ENCODE measurements at places on chromosomes 4 and X.

DNA sequence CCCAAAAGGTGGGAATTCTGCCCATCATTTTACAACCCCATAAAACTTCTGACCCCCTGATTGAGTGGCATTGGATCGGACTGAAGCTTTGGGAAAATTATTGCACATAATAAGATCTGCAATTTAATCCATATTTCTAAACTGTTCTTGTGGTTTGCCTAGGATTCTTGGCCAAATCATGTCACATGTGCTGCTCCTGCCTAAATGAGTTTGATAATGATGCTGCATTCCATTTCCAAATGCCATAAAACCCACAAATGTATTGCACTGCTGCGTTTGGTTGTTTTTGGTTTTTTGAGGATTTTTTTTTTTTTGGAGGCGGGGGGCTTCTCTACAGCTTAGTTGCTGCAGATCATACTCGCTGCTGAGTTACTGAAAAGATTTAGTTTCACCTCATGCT, 153.6 kb downstream of the QDPR start:
- no peak for DNase-seq

GRCh38 chrX:149641432-149641831, 9.8 kb upstream of the TMEM185A start:
- DNase-seq, result no peak

- no peak for DNase-seq
Observed at GRCh38 chrX:58051346-58051745, 141.1 kb upstream of the ZXDA start.

GRCh38 chrX:12999422-12999821, 24.5 kb downstream of the TMSB4X start:
- DNase-seq, result no peak

GRCh38 chr4:40559585-40560465, 69.8 kb downstream of the RBM47 start:
- DNase-seq, result no peak

- DNase-seq, result no peak
Observed at GRCh38 chrX:8453611-8454010, 11.0 kb upstream of the VCX3B start.

- DNase-seq, result no peak
Observed at GRCh38 chr4:41043465-41043864, 170.9 kb downstream of the APBB2 start.

DNA sequence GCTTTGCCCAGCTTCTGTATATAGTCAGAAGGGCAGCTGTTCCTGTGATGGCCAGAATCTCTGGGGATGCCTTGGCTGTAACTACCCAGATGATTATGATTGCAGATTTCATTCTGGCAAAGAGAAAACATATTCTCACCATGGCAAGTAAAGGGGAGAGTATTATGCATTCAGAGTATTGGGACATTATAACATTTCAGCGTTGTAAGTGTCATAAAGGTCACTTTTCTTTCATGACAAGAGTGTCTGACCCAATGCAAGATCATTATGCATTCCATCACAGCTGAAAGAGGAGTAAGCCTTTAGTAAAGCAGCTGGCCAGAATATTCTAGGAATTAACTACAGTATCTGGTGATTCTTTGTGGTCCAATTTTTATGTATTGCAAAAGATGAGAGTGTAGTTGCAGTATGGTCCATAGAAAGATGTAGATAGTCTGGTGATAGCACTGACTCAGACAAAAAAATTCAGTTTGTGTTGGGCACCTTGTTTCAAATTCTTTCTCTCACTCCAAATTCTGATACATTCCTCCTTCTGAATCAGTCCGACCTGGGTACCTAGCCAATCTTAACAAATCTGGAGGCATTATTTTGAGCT, 2366.3 kb downstream of the PCDH7 start:
- DNase-seq, result no peak

DNA sequence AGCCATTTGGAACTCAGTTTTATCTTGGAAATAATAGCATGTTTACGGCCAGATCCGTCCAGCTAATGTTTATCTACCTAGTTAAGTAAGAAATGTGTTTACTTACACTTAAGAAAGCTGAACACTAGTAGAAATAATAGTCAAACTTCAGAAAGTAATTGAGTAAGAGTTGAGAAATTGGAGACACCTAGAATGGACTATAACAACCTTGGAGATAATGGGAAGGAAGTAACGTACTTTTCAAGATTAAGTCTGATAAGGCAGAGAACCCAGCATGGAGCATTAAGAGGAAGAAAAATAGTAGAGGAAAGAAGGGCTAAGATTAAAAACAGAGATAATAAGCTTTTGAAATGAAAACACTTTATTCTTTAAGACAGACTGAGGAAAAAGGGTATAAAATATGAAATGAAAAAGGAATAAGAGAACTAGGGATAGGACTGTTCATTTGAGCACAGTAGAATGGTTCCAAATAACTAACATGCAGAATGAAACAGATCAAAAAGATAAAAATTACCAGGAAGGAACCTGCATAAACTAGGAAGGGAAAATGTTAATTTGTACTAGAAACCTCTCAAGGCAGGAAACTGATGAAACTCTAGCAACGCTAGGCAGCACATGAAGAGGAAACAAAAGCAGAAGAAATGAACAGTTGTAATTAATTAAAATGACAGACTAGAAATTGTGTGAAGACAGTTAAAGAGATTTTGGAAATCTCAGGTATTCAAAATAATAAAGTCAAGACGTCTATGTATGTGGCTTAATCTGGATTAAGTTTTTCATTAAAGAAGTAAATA, 71.7 kb downstream of the FBXW7 start:
- no peak for DNase-seq

DNA sequence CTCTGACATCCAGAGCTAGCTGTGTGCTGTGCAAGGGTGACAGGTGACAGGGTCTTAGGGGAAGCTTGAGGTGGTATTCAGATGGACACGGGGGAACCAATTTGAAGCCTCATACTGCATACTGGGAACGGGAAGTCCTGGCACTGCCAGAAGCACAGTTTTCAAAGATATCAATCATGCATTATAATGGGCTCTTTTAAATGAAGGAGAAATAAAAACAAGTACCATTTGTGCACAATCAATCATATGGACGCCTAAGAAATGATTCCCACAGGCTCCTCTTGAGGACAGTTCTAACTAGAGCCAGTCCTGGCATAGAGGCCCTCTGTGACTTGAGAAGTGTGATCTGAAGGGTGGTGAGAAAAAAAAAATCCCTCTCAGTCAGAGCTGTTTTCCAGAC, 50.9 kb downstream of the TSC22D3 start:
- no peak for DNase-seq

DNA sequence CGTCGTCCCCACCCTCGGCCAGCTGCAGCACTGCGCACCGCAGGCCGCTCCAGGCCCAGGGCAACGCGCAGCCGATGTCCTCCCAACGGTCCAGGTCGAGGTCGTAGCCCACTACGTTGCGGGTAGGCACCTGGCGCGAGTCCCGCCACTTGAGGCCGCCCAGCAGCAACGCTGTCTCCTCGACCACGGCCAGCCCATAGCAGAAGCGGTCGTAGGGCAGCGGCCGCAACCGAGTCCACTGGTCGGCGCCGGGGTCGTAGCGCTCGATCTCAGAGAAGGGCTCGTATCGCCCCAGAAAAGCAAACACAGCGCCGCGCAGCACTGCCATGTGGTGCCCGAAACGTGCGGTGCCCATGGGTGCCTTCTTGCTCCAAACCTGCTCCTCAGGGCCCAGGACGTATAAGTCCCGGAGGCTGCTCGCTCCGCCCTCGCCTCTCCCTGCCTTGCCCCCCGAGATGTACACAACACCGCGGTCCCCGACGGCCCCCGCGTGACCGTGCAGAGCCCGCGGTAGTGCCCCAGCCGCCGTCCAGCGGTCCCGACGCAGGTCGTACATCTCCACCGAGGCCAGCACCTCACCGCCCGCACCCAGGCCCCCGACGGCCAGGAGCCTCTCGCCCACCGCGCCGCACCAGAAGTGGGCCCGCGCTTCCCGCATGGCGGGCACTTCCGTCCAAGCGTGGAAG, 2.1 kb downstream of the KLHL34 start:
- no peak for DNase-seq

GRCh38 chr4:185101354-185101890, 41.6 kb upstream of the SLC25A4 start:
- DNase-seq, result no peak

- DNase-seq, result no peak
Observed at GRCh38 chr4:169379688-169380087, 108.9 kb upstream of the SH3RF1 start.

DNA sequence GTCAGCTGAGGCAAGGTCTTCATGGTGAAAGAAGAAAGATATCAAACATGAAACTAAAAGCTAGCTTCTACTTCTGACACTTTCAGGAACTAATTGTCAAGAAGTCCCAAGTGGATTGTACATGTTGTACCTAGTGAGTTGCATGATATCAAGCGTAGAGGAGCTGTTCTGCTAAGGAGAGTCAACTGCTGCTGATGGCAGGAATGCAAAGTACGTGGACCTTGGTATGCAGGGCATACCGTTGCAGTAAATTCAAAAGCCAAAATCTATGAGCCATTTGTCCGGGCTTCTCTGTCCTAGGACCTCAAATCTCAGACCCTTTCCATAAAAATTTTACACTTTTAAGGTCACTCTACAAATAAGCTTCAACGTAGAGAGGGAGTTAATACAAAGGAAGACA, 446.2 kb downstream of the KCTD8 start:
- no peak for DNase-seq

DNA sequence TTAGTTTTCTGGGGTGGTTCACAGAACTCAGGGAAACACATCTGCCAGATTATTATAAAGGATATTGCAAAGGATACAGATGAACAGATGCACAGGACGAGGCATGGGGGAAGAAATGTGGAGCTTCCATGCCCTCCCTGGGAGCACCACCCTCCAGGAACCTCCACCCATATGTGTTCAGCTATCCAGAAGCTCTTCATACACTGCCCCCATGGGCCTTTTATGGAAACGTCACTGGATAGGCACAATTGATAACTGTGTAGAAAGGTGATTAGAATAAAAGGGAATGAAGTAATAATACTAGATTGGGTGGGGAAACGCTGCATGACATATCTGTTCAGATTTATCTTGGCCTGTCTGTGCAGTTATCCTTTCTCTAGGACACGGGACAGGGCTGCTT, 357.9 kb downstream of the HS3ST1 start:
- DNase-seq, result no peak

GRCh38 chr4:82057990-82058544, 315.7 kb downstream of the HNRNPD start:
- DNase-seq, result no peak

DNA sequence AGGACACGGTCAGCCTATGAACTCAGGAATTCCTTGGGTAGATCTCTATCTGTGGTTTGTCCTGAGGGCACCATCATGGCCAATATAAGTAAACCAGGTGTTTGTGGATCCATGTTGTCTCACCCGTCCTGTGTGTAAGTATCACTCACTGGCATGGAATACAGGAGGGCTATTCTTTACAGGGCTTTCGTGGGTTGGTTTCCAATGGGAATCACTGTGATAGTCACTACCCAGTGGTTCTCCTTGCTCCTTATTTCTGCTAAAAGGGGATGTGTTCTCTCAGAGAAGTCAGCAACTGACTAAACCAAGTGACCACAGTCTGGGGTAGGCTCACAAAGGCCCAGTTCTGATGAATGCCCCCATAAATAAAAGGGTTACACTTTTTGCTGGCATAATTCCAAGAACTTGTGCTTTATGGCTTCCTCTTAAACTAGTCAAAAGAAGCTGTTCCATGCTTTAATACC, 236.7 kb upstream of the JADE1 start:
- DNase-seq, result no peak

DNA sequence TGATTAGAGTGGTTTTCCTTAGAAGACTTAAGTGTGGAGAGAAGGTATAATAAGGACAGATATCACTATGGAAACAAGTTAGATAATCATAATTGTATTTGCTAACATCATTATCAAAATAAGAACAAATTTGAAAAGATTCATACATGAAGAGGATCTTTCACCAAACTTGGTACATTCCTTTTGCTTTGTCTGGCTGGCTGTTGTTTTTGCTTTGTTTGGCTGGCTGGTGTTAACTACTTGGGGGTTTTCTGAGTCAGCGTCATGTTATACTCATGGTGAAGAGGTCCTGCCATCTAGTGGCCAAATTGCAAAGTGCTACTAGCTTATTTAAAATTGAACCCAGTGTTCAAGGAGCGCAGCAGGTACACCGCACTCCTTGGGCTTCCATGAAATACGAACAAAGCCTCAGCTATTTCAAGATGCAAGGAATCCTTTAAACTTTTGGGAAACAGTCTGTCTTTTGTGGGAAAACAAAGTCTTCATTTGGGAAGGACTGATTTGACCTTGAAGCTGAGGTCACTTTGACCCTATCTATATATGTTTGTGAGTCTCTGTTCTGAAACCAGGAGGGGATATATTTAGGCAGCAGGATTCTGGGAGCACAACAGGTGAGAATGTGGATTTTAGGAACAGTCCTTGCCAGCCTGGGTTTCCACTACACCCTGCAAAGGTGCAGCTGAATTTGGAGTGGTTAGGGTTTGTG, 129.7 kb downstream of the PLS3 start:
- no peak for DNase-seq

DNA sequence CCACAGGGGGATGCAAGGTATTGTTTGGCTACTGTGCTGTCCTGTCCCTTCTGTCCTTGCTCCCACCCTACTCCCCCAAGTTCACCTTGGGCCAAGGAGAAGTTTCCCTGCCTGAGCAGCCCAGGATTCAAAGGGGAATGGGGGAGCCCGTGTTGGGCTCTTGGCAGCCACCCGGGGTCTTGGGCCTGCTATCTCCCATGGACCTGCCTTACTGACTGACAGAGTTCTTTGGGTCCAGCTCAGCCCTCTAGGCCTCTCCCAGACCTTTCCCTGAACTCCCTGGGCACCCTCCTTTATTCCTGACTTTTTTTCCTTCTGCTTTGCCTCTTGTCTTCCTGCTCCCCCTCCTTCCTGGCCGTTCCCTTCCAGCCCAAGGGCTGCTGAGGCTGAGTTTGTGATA, 67.4 kb downstream of the STARD8 start:
- DNase-seq, result no peak

- DNase-seq, result no peak
Observed at GRCh38 chr4:150379454-150379853, 202.5 kb upstream of the MAB21L2 start.

All from stimulated activated CD8-positive, alpha-beta memory T cell treated with anti-CD3 and anti-CD28 coated beads, Interleukin-15, amount 100 ng/mL, for 4 hours (primary cell).